Eye (tissue), 1 donor: ENCODE measurements at places on chromosomes 2 and 18.

DNA sequence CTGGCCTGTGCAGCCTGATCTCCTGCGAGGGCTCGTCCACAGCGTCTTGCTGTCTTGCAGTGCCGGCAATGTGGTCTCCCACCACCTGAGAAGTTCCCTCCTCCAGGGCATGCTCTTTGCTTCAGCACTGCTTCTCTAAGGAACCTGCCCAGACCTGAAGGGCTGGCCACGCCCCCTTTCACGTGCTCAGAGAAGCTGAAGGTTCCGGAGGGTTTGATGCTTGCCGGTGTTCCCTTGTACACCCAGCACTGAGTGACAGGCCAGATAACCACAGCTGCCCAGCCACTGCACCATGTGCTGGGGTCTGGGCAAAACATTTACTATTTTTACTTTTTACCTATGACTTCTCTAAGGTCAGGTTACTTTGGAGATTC, 1.7 kb upstream of the POLR2D start:
- DNase-seq, result peak; percentile 64

DNA sequence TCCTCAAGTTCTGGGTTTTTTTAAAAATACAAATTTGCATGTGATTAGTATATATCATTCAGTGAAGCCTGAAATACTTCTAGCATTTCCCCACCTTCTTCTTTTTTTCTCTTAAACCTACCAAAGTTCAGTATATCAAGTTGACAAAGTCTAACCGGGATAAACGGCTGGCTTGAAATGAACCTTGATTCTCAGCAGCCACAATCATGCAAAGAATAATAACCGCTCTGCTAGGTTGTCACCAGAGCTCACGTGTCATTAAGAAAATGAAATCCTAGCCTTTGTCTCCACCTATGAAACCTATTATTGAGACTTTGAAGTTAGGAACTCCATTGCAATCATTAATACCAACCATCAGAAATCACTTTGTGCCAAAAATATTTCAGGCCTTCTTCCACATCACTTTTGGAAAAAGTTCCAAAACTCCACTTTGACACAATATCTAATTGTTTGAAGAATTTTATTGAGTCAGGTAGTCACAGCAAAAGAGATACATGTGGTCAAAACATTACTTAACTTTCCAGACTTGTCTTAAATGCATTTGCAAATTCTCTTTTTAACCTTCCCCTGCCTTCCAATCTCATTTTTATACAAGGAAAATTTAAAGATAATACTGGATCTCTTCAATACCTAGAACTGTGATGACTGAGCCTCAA, 285.6 kb upstream of the ACVR2A start:
- DNase-seq, result no peak

GRCh38 chr2:236889791-236890704, 195.6 kb upstream of the COPS8 start:
- DNase-seq, result no peak

DNA sequence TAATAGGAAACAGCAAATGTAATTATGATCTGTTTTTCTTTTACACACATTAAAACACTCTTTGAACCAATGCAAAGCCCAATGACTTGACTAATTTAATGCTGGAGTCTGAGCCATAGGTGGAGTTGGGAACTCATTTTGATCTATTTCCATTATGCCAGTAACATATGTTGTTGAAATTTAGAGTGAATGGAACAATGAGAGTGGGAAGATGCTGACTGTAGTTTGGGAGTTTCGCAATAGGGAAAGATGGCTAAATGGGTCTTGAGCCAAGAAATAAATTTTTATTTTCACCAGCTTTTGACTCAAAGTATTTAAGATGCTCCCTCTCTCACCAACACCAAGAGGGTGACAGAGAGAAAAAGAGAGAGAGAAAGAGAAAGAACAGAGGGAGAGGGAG, 246.7 kb downstream of the DLGAP1 start:
- no peak for DNase-seq

DNA sequence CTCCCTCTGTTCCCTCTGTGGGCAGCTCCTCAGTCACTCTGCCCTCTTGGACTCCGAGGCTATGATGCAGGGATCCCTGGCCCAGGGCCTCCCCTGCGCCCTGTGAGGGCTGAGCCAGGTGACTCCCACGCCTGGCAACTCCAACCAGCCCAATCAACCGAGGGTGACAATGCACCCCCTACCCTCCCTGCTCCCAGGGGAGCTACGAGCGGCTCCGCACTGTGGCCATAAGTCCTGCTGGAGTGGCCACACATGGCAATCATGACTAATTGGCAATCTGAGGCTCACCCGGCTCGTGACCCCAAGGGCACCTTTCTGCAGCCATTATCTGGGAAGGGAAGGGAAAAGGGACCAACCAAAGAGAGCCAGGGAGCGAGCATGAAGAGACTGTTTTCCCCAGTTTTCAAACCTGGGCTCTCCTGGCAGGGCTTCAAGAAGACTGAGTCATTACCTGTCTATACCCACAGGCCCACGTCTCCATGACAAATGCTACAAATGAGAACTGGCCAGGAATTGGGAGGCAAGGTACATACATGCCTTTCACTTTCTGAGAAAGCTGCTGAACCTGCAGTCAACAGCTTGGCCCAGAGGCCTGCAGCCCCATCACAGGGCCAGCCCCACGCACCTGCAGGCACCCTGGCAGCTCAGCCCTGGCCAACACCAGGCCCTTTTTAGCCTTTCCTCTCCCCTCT, 45.1 kb downstream of the RPL31 start:
- DNase-seq, result no peak

DNA sequence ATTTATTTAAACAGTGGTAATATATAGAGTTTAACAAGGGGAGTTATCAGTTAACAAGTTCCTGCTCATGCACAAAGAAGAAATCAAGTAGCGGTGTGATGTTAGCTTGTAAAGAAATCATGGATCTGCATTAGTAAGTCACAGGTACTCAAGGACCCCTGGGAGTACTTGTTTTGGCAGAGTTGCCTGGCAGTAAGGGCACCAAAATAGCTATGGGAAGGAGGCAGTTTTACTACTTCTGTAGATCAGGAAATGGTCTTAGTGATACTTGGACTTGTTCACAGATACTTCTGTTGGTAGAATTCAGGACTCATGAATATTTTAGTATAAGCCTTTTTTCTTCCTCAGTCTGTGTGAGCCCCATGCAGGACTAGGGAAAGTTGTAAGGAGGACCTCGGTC, 107.3 kb upstream of the IL1R2 start:
- DNase-seq, result no peak

- DNase-seq, result no peak
These were observed 3.6 kb downstream of the WDR43 start for GRCh38 chr2:28898048-28898447.

- peak; percentile 27 for DNase-seq
These were observed 863.2 kb downstream of the SUCLG1 start for GRCh38 chr2:83595926-83596325.

DNA sequence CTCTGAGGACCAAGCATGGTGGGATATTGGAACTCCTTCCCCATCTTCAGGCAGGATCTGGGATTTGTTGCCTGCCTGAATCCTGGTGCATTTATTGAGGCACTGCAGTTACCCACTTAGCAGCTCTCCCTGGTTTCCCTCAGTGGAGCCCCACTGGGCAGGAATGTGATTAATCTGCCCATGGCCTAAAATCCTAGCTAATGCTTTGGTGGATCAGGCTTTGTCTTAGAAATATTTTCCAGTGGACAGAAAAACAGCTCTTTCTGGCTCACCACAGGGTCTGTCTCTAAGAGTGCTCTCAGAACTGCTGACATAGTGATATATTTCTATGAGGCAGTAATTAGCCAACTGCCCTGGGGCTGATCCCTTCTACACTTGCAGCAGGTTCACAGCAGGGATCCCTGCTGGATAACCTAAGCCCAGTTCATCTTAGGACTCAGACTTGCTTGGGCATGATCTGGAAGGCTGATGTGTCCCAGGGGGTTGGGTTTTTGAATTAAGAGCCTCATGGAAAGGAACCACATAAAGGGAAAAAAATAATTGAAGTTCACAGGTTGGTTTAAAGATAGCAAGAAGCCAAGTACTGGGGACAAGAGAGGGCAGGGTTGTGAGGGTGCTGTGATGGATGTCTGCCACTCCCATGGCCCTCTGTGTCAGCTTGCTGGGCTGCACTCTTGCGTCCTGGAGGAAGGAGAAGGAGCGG, 44.3 kb upstream of the ZDBF2 start:
- DNase-seq, result peak; percentile 81

- DNase-seq, result no peak
These were observed 144.8 kb upstream of the GULP1 start for GRCh38 chr2:188146888-188147287.

DNA sequence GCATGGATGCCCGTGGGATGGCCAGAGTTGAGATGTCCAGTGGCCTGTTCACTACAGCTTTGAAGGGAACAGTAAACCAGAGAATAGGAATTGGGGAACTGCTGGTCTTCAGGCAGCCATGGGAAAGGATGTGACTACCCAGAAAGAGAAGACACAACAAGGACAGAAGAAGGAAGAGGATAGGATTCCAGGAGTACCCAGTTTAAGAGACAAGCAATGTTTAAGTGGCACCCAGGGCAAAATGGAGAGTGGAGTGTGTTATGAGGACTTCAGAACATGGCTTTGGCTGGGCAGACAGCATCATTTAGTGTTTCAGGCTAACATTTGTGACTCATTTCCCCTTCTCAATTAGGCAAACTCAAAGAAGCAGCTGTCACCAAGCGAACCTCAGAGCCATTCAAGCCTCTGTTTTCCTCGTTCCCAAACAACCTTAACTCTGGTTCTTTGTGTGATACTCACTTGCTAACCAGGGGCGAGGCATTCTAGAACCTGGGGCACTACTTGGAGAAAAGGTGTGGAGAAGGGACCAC, 4.0 kb upstream of the FAM124B start:
- DNase-seq, result no peak

- peak; percentile 38 for DNase-seq
These were observed 5.3 kb downstream of the DNMT3A start for GRCh38 chr2:25336383-25336841.
